H1 (cell line): ENCODE measurements at places on chromosomes 7 and 10. TPM values are rescaled to one million over a fixed set of nuclear protein-coding genes. Genes with fewer than 3 reads are reported as not detected.

LEP gene
- not detected in 2 replicates for total RNA-seq

KAZALD1 gene
- total RNA-seq: 0.84 and 1.9 TPM in 2 replicates

CDNF gene
- 0.32 and 0.36 TPM in 2 replicates for total RNA-seq

- no peak overlapping the region for H3K4me3 ChIP-seq
- H3K27ac ChIP-seq: no peak overlapping the region
- H3K27me3 ChIP-seq: no peaks in the 10 kb centered on the region
- H3K36me3 ChIP-seq: no peaks in the 10 kb centered on the region
Observed at GRCh38 chr10:101346177-101346576, 7.8 kb upstream of the BTRC start.

- H3K27me3 ChIP-seq: no peaks in the 10 kb centered on the region; the same call in none of the 2 replicates
- no peaks in the 10 kb centered on the region for H3K36me3 ChIP-seq
- no peak for DNase-seq
- no peak overlapping the region for H3K27ac ChIP-seq
- H3K4me3 ChIP-seq: no peak overlapping the region
Observed at GRCh38 chr10:5587151-5588079, 62.7 kb downstream of the CALML3 start.

DNA sequence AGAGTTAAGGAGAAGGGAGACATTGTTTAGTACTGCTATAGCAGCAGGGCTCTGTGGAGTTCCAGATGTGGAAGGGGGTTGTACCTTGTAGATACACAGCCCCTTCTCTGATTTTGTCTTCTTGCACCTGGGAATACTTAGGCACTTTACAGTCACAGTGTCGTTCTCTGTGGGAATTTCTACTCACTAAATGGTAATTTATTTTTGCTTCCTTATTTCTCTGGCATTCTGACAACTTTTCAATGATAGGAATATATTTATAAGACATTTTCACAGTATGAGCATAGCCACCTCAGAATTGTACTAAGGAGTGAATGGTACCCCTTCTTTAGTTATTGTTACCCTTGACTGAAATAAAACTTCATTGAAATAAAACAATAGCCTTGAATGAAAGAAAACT lies 132.8 kb downstream of the SUGCT start:
- no peaks in the 10 kb centered on the region for H3K36me3 ChIP-seq
- no peaks in the 10 kb centered on the region for H3K27me3 ChIP-seq
- no peaks in the 10 kb centered on the region for H3K4me1 ChIP-seq
- DNase-seq: no peak
- no peak overlapping the region for H3K27ac ChIP-seq
